SK-N-MC (cell line): ENCODE measurements at places on chromosomes 6 and 20.

GRCh38 chr20:10832141-10832540 is 158.3 kb upstream of the JAG1 start:
- no peak for DNase-seq

GRCh38 chr6:133682506-133683307 is 206.2 kb upstream of the TCF21 start:
- DNase-seq = no peak

- DNase-seq = no peak
Observed at GRCh38 chr20:31908016-31908415, 37.6 kb downstream of the TTLL9 start.

DNA sequence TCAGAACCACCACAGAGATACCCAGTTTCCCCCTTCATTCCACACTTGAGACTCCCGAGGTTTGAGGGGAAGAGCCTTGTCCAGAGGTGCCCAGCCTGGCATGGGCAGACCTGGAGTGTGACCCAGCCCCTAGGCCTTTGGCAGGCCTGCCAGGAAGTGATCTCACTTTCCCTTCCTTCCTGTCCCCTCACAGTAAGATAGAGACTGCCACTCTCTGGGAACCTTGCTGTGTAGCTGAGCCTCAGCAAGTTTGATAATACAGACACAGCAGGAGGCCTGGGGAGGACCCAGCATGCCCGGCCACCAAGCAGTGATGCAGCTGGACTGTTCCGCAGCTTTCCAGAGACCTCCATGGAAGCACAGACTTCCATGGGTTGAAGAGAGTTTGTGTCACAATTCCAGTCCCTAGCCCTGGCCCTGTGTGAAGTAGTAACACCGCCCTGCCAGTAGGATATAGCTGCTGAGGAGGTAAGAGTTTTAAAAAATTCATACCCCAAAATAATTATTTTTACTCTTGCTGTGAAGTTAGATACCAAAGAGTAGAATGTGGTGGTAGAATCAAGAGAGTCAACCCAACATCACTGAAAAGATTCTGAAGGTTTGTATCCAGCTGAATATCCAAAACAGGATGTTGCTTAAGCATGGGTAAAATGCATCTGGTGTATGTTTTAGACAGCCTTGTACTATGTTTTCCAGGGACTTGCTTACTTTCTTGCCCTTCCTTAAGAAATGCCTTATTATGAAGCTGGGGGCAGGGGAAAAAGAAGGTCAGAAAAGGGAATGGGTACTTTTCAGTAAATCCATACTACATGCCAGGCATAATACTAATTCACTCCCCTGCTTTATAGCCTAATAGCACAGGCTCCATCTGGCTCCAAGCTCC is 16.3 kb downstream of the PKIG start:
- DNase-seq = no peak

GRCh38 chr6:155066361-155066760 is 71.2 kb downstream of the TIAM2 start:
- no peak for DNase-seq

DNA sequence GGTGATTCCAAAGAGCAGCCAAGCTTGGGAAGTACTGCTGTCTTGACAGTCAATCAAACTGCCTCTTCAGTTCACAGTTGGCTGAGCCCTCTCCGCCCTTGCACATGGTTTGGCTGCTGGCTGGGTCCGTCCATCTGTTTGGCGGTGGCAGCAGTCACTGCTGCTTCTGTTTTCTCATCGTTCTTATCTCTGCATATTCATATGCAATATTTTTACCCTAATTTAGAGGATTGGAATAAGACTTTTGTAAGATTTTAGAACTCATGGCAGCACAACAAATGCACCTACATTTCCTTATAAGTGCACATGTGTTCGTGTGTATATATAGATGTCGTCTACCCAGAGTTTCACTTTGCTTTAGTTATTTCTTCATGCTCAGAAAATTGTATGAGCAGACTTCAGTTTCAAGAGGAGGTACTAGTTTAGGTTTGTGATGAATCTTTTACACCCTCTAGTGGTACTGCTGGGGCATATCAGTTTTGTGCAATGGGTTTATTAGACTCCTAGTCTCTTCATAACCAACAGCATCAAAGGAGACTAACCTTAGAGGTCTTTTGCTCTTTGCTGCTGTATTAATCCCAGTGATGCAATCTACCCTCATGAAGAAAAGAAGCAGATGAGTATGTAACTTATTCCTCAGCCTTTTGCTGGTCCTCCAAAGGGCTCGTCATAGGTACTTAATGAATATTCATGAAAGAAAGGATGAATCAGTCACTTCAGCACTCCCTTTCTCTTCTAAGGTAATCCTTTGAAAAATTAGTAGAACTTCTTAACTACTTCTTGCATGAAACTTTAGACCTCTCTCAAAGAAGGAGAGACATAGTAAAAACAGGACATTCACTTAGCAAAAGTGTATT is 44.3 kb downstream of the KHDC1L start:
- peak; percentile 64 for DNase-seq

DNA sequence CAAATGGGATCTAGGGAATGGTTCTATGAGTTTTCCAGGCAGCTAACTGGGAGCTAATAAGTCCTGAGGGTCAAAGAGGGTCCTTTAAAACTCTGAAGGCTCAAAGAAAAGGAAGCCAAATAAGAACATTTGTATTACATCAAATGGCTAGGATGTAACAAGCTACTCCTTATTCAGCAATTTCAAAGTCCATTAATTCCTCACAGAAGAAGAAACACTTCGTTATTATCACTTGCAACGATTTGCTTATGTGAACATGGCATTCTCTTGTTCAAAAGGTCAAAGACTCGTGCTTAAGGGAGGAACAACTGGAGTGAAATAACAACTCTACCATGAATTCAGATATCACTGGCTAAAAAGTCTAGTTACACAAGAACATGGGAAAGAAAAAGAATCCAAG is 70.8 kb upstream of the FBXO30 start:
- DNase-seq = no peak

DNA sequence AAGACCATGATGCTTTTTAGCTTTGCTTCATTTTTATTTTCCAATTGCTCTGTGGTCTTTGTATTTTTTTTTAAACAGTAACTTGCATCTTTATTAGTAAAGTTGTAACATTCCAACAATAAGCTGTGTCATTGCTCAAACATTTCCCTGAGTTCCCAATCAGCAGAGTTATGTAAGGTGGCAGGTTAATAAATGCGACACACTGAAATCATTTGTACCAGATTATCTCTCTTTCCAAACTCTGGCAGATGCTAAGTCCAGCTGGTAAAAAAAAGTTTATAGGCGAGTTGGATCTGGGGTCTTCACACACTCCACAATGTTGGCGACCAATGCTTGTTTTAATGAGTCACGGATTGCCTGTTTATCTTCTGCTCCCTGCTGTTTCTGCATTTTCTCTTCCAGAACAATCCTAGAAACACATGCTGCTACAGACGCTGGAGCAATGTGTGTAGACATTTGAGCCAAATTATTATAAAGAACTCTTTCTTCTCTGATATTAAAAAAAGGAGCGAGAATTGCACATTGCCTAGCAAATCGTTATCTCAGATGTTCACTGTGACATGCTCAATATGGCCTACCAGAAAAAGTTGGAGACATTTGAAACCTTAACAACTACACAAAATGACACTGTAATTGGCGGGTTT is 113.6 kb upstream of the IFNGR1 start:
- DNase-seq = no peak

- DNase-seq = no peak
Observed at GRCh38 chr6:156889469-156889868, 112.3 kb downstream of the ARID1B start.

DNA sequence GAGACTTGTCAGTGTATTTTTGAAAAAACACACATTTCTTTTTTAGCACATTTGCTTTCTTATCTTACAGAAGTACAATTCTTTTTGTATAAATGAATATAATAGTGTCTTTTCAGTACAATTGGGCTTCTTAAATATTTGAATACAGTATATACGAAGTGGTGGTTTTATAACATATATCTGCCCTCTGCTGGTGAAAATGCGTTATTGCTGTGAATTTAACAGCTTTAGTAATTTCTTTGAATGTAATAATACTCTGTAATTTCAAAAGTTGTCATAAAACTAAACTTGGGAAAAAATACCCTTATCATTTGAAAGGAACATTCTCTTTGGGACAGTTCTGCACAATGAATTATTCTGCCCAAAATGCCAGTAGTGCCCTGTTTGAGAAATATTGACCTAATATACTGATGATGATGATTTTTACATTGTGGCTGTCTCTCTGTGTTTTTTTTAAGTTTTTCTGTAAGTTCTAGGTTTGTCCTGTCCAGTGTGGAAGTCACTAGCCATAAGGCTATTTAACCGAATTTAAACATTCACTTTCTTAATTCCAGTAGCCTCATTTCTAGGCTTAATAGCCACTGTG is 19.0 kb downstream of the SMAP1 start:
- DNase-seq = peak; percentile 40

- DNase-seq = no peak
Observed at GRCh38 chr6:136897071-136897470, 25.0 kb upstream of the SLC35D3 start.

DNA sequence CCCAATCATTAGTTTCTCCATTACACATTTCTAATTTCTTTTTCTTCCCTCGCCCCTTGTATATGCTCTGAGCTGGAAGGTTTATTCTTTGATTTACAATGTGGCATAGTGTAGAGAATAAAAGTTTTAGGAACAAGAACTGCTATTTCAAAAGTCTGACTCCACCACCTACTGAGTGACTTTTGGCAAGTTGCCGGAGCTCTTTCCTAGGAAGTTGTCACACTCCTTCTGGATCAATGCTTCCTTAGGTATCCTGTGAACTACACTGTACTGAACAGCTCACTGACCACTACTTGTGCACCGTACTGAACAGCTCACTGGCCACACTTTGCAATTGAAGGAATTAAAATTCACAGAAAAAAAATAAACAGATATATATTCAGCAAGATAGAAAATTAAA is 458.2 kb downstream of the FRK start:
- DNase-seq = no peak

- DNase-seq = peak; percentile 14
Observed at GRCh38 chr6:25788305-25788922, 33.9 kb downstream of the SLC17A4 start.

DNA sequence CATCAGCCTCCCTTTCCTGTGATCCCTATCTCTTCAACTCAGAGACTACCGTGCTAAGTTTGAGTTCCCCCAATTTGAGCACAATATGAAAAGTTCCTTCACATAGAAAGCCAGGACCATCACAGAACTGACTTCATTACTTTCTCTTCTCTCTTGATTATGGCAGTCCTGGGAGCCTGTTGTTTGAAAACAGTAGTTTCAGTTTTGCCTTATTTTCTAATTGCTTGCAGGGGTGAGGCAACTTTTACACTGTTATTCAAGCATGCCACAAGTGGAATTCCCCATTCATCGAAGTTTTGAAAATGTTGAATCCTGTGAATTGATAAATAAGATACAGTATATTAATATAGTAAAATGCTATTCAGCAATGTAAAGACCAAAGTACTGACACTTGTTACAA is 569.7 kb upstream of the MARCKS start:
- DNase-seq = no peak

DNA sequence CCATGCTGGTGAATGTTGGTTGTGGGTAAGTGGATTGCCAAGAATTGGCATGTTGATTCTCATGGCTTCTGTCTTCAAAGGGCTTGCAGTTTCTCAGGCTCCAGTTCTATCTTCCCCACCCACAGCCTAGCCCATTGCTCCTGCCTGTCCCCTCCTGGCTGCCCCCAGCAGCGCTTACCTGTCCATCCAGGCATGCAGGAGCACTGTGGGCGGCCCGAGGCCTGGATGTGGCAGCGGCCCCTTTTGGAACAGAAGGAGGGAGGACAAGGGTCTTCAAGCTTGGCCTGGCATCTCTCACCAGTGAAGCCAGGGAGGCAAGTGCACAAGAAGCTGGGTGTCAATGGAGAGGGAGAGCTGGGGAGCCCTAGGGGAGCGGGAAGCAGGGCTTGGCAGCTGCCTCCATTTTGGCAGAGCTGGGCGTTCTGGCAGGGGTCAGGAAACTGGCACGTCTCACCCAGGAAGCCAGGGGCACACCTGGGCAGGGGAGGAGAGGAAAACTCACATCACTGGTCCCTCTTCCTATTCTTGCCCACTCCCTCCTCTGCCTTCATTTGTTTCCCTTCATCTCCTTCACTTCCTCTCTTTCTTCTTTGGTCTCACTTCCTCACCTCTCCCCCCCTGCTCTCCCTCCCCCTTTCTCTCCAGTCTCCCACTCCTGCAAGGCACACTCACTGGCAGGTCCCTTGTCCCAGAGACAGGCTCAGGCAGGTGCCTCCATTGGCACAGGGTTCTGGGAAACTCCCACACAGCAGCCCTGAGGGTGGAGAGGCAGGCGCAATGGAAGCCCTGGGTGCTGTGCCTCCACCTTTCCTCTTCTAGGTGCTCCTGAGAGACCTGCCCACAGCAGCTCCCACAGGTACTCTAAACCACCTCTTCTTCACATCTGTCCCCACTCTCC is 1.3 kb downstream of the NOTCH4 start:
- DNase-seq = no peak

DNA sequence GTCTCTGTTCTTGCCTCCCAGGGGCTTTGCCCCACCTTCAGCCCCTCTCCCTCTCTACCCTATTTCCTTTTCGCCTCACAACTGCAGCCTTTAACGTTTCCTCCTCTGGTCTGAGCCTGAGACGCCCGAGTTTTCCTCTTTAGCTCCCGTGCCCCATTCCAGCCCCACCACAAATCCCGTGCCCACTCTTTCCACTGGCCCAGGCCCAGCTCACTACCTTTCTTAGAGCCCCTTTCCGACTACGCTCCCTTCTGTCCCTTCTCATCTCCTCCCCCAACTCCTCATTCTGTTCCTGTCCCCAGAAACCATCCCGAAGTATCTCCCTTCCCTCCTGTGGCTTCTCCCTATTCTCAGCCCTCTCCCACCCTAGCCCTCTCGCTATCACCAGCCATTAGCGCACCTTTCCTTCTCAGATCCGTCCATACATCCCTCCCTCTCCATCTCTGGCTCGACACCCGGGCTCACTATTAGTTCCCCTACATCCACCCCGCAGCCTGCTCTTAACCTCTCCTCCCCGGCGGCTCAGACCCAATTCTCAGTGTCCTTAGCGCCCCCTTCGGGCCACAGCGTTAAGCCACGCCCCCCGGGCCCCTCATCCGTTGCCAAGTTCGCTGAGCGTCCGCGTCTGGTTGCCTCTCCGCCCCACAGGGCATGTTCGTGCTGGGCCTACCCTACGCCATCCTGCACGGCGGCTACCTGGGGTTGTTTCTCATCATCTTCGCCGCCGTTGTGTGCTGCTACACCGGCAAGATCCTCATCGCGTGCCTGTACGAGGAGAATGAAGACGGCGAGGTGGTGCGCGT is 2.7 kb downstream of the SLC32A1 start:
- no peak for DNase-seq

DNA sequence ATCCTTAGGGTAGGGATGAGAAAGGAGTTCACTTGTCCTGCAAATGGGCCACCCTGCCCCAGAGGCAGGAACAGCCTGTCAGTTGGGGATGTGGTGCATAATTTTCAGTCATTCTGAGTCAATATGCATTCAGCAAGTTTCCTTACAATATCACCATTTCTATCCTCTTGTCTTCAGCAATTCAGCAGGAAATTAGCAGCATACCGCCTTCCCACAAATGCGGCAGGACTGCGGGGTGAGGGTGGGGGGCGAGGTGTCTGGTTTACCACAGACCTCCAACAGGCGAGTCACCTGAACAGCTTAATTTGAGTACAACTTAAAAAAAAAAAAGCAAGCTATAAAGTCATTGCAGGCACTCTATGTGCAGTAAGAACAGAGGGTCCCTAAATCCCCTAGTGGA is 126.8 kb downstream of the MAP3K7 start:
- no peak for DNase-seq
